Natural killer cell treated with Interleukin-12 subunit alpha and Interleukin-12 subunit beta and Interleukin-15 and Interleukin-18, amount 100 ng/mL, for 72 hours (primary cell): ENCODE measurements at places on chromosomes 7 and 10. TPM values are rescaled to one million over a fixed set of nuclear protein-coding genes. Genes with fewer than 3 reads are reported as not detected.

DNA sequence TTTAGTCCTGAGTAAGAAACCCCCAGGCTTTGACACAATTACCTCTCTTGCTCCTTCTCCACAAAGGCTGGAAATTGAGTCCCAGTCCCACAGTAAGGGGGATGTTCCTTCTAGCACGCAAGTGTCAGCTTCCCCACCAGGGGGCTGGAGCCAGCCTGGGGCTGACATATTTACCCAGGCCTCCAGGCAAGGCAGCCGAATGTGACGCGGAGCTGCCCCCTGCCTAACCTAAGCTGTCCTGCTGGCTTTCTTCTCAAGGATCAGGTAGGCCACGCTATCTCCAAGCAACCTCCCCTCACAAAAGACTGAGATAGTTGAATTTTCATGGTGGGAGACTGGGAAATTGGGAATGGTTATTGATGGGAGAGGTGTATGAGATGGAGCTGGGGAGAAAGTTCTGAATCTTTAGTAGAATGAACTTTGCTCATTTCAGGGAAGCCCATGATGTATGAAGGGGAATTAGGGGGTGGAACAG lies 19.2 kb upstream of the BMPER start:
- peaks cover 5% of the 10 kb centered on the region for H3K4me1 ChIP-seq
- no peak overlapping the region for H3K27ac ChIP-seq
- no peaks in the 10 kb centered on the region for H3K36me3 ChIP-seq
- no peak for DNase-seq

The SAP25 gene
- 25.2 TPM for total RNA-seq

GRCh38 chr10:120186506-120186905 lies 270.5 kb upstream of the PLPP4 start:
- H3K4me3 ChIP-seq, result no peak overlapping the region
- DNase-seq, result no peak
- no peak overlapping the region for H3K27ac ChIP-seq
- H3K27me3 ChIP-seq, result peaks cover 8% of the 10 kb centered on the region
- no peaks in the 10 kb centered on the region for H3K4me1 ChIP-seq
- H3K36me3 ChIP-seq, result no peaks in the 10 kb centered on the region

DNA sequence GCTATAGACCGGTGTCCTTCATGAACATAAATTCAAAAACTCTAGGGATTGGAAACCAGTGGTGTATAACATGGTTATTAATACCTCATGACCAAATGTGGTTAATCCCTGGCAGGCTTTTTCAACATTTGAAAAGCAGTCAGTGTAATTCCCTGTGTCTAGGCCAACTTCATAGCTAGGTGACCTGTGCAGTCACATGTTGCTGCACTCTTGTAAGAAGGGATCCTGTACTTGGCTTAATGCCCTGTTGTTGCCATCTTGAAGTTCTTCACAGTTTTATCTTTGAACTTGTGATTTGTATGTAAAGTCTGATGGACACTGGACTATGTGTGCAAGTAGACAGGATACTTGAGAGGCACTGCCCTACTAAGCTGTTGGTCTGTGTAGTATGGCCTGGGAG lies 39.7 kb downstream of the ZNF33A start:
- H3K27me3 ChIP-seq, result no peaks in the 10 kb centered on the region
- peaks cover 62% of the 10 kb centered on the region for H3K36me3 ChIP-seq
- no peak for DNase-seq
- no peak overlapping the region for H3K27ac ChIP-seq
- no peak overlapping the region for H3K4me3 ChIP-seq
- H3K4me1 ChIP-seq, result peaks cover 11% of the 10 kb centered on the region

DNA sequence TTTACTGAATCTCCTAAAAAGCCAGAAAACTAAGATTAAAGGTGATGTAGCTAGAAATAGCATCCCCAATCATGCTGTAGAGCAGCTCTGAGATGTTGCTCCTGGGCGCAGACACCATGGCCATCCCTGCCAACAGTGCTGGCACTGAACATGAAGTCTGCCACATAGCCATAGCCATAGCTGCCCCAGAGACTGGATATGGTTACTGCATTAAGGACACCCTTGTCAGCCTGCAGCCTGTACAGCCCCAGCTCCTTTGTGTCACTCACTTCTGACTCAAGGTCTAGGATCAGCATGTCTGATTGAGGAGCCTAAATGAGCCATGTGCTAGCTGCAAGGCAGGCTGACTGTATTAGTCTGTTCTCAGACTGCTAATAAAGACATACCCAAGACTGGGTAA lies 284.6 kb downstream of the RPS24 start:
- H3K36me3 ChIP-seq, result no peaks in the 10 kb centered on the region
- H3K4me3 ChIP-seq, result no peak overlapping the region
- DNase-seq, result no peak
- H3K4me1 ChIP-seq, result peaks cover 7% of the 10 kb centered on the region

DNA sequence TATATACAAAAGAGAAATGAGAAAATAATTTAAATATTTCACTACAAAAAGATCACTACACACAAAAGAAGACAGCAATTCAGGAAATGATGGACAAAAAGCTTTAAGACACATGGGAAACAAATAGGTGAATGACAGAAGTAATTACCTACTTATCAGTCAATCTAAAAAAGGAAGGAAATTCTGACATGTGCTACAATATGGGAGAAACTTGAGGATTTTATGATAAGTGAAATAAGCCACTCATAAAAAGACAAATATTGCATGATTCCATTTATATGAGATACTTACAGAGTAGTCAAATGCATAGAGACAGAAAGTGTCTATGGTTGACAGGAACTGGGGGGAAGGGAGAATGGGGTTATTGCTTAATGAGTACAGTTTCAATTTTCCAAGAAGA lies 339.2 kb downstream of the CALN1 start:
- H3K27me3 ChIP-seq, result no peaks in the 10 kb centered on the region
- DNase-seq, result no peak
- no peak overlapping the region for H3K4me3 ChIP-seq
- peaks cover 6% of the 10 kb centered on the region for H3K36me3 ChIP-seq
- no peak overlapping the region for H3K27ac ChIP-seq
- no peaks in the 10 kb centered on the region for H3K4me1 ChIP-seq

GRCh38 chr7:117053432-117053831 lies 100.1 kb downstream of the ST7 start:
- H3K36me3 ChIP-seq, result no peaks in the 10 kb centered on the region
- peaks cover 26% of the 10 kb centered on the region for H3K4me1 ChIP-seq

The HMX2 gene
- total RNA-seq, result not detected

DNA sequence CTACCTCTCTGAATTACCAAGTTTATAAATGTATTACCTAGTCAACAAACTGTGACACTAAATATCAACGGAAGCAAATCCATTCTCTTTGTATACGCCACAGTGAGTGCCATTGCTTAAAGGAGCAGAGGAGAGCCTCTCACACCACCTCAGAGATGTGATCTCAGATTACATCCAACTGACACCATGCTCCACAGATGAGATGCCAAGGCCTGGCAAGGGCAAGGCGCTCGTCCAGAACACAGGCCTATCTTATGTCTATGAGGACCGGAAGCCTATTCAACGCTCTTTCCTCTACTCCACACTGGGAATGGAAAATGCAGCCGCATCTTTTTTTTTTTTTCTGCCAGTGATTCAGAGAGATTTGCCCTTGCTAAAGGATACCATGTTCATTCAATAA lies 11.4 kb downstream of the PDIA4 start:
- H3K27ac ChIP-seq, result no peak overlapping the region
- H3K36me3 ChIP-seq, result peaks cover 44% of the 10 kb centered on the region
- no peaks in the 10 kb centered on the region for H3K27me3 ChIP-seq
- no peak for DNase-seq
- H3K4me3 ChIP-seq, result no peak overlapping the region

GRCh38 chr7:69687739-69688433 lies 89.6 kb downstream of the AUTS2 start:
- peaks cover 24% of the 10 kb centered on the region for H3K4me1 ChIP-seq
- H3K4me3 ChIP-seq, result no peak overlapping the region
- no peaks in the 10 kb centered on the region for H3K36me3 ChIP-seq
- no peak for DNase-seq
- peaks cover under 1% of the 10 kb centered on the region for H3K27me3 ChIP-seq
- no peak overlapping the region for H3K27ac ChIP-seq

DNA sequence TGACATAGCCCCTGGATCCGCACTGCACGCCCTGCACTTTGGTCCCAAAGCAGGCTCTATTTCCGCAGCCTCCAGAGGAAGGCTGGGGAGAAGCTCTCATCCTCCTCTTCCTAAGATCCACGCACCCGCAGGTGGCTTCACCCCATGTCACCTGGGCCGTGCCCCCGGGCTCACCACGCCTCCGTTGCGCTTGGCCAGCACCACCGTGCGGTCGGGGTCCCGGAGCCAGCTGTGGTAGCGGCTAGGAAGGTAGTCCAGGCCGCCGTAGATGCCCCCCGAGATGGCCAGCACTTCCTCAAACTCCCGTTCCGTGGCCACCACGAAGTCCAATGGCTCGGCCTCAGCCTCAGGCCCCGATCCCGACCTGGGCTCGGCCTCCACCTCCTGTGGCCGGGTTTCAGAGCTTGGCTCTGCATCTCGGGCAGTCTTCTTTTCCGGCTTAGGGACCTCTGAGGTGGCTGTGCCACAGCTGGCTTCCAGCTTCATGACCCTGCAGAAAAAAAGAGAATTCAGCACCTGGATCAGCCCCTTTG lies 5.7 kb downstream of the NAT16 start:
- H3K27me3 ChIP-seq, result peaks cover 61% of the 10 kb centered on the region
- peak overlapping the region; percentile 55 for H3K4me3 ChIP-seq
- H3K36me3 ChIP-seq, result no peaks in the 10 kb centered on the region
- no peak overlapping the region for H3K27ac ChIP-seq

The MCM10 gene
- 40.0 TPM for total RNA-seq

The TMEM176A gene
- 0.64 TPM for total RNA-seq

DNA sequence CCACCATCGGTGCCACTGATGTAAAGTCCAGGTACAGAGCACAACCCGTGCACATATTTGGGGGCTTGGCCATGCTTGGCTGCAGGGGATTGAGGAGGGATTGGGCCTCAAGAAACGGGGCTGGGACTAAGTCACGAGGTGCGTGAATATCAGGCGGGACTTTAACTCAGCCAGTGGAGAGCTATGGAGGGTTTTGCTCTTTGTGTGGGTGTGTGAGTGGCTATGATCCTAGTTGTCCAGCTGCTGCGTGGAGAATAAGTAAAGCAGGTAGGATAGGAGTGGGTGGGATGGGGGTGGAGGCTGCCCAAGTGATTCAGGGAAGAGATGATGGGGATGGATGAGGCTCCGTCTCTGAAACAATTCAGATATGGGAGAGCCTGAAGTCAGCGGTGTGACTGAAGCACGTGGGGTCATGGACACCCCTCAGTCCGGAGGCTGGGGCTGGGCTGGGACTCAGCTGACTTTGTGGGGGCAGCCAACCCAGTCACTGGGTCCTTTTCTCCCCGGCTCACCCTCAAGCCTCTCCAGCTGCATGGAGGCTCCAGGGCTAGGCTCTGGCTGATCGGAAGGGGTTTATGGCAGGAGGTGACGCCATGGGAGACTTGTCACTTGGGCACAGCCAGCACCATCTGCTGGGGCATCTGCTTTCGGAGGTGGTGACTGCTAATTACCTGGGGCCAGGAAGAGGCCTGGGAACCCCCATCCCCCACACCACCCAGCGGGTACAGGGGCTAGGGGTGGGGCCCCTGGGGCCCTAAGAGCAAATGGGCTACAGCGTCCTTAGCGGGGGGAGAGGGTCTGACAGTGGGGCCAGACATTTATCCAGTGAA lies 1.7 kb upstream of the LFNG start:
- peaks cover 19% of the 10 kb centered on the region for H3K4me1 ChIP-seq
- no peaks in the 10 kb centered on the region for H3K27me3 ChIP-seq
- H3K4me3 ChIP-seq, result peak overlapping the region; percentile 61
- no peak for DNase-seq
- no peaks in the 10 kb centered on the region for H3K36me3 ChIP-seq

DNA sequence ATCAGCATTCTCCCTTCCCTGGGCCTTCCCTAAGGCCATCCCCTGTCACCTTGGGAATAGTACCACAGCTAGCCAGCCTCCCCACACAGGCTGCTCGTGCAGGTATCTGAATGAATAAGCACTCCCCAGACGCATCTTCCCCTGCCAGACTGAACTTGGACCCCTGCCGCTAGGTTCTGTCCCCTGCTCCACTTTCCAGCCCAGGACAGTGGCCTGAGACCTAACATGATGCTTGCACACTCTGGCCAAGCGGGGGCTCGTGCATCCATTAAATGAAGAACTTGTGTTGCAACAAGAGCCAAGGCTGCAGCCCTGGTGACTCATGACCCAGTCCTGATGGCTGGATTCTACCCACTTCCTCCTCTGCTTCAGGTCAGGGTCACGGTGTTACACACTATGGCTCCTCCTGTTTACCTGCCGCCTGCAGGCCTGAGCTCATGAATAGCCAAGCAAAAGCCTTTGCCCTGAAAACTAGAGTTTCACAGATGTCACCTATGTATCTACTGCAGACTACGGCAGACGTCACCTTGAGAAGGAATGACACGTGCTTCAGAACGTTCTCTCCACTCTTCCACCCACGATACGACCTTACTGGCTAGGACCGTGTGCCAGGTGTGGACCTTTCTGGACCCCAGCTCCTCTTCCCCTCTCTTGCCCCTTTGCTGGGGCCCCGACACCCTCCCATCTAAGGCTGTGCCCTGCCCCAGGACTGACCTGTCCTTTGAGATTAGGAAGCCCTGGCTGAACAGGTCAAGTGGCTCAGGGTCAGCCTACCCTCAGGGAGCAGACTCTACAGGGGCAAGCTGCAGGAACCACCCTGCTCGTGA lies 6.5 kb downstream of the ASB13 start:
- no peak for DNase-seq
- H3K36me3 ChIP-seq, result no peaks in the 10 kb centered on the region
- no peak overlapping the region for H3K4me3 ChIP-seq
- H3K4me1 ChIP-seq, result peaks cover 5% of the 10 kb centered on the region

The TMEM229A gene
- not detected for total RNA-seq
